ENCODE measurements at places on chromosomes 5 and 9. TPM values are rescaled to one million over a fixed set of nuclear protein-coding genes. Genes with fewer than 3 reads are reported as not detected.

DNA sequence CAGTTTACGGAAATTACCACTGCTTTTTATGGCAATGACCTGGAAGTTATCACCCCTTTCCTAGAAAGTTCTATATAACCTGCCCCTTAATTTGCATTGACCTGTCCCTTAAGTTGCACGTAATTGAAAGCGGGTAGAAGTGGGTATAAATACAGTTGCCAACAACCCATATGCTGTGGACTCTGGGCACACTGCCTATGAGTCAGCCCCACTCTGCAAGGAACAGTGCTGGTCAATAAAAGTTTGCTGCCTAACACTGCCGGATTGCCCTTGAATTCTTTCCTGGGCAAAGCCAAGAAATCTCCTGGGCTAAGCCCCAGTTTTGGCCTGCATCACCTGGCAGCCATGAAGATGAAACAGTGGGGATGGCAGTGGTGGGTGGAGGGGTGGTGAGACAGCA is 23.9 kb upstream of the CLPTM1L start:
- no peak for DNase-seq

GRCh38 chr9:136180586-136180985 is 24.3 kb downstream of the LHX3 start:
- DNase-seq = no peak

DNA sequence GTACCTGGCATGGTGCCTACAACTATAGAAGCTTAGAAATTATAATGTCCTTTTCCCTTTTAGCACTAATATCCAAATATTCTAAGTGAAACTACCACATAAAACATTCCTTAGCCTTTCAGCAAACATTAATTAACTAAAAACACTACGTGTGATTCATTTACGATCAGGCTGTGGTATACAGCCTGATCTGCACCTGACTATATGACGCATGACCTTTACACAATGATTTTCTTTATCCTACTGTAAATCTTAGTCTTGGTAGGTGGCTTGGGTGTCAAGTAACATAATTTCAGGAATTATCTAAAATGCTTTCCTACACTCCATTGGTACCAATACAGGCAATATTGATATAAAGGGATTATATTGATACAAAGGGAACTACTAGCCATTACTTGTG is 686.7 kb downstream of the DTWD2 start:
- DNase-seq = no peak

- DNase-seq = no peak
These were observed 410.9 kb downstream of the PLK2 start for GRCh38 chr5:58048954-58049353.

The BAAT gene
- not detected for total RNA-seq

GRCh38 chr9:130259044-130259443 is 6.5 kb upstream of the HMCN2 start:
- no peak for DNase-seq

GRCh38 chr5:96094904-96095303 is 133.3 kb upstream of the ELL2 start:
- no peak for DNase-seq

- DNase-seq = no peak
These were observed 626.6 kb upstream of the SGCD start for GRCh38 chr5:155700333-155700732.

The GMCL2 gene
- total RNA-seq = not detected

- DNase-seq = no peak
These were observed 492.6 kb upstream of the BRINP1 start for GRCh38 chr9:119861842-119862241.

DNA sequence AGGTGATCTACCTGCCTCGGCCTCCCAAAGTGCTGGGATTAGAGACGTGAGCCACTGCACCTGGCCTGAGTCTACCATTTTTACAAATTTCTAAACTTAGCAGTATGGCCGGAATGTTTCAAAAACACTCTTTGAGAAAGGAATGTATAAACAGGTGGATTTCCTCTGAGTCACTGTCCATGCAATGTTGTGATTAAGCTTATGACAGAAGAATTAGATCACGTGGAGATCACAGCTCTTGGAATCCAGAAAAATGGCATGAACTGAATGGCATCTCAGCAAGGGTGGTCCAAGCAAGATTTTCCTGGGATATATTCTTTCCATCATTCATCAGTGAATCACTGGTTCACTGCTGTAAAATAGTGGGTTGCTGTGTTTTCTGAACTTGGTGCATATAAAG is 865.0 kb downstream of the PTPRD start:
- DNase-seq = peak; percentile 44

The CATSPER3 gene
- not detected for total RNA-seq

The CCDC180 gene
- 3.4 TPM for total RNA-seq

DNA sequence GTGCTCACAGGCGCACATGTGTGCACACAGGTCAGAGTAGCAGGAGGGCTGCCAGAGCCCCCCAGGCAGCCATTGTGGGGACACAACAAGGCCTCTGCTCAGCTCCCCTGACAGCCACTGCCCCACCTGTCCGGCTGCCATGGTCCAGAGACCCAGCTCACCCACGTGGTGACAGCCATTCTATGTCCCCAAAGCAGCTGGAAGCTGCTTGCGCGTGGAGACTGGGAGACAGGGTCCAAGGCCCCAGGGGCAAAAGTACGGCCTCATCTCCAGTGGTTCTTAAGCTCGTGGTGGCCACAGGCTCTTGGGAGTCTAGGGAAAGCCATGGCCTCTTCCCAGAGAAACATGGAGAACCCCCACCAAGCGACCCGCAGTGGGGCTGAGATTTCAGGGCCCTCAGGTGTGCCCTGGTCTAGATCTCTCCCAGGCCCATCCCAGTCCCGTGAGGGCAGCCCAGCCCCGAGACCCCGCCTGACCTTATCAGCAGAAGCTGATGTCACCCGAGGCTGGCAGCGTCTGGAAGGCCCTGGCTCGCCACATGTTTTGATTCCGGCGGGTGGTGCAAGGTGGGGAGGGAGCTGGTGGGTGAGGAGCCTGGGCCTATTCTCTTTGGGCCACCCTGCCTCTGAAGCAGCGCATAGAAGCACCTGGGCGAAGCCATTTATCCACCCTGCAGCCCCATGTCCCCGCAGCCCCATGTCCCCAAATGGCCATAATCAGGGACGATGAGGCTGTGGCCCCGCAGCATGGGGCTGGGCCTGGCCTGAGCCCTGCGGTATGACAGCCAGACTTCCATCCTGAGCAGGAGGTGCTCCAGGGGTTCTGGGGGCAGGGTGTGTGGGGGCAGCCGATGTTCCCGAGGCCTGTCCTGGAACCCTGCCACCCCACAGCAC is 31.7 kb downstream of the GLT6D1 start:
- DNase-seq = no peak

DNA sequence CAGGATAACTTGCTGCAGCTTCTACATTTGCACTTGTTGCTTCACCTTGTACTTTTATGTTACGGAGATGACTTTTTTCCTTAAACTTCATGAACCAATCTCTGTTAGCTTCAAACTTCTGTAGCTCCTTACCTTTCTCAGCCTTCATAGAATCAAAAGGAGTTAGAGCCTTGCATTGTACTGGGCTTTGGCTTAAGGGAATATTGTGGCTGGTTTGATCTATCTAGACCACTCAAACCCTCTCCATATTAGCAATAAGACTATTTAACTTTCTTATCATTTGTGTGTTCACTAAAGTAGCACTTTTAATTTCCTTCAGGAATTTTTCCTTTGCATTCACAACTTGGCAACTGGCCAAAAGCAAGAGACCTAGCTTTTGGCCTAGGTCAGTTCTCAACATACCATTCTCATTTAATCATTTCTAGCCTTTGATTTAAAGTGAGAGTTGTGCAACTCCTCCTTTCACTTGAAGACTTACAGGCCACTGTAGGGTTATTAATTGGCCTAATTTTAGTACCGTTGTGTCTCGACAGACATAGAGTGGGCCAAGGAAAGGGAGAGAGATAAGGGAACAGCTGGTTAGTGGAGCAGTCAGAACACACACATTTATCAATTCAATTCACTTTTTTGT is 63.7 kb downstream of the SHOC1 start:
- DNase-seq = peak; percentile 42

- no peak for DNase-seq
These were observed 731.5 kb downstream of the TLE1 start for GRCh38 chr9:80957801-80958200.

DNA sequence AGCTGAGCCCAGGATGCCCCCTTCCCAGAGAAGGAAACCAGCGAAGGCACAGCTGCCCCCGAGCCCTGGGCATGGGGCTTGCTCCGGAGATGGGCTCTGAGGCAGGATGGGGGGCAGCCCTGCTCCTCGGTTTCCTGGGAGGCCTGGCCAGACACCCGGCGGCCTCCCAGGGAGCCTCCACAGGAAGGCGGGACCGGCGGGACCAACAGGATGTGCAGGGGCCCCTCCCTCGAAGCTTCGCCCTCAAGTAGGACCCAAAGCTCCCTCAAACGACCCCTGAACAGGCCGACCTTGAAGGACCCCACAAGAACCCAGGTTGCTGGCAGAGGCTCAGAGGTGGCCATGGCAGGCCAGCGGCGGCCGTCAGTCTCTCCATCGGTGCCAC is 11.7 kb downstream of the EXD3 start:
- no peak for DNase-seq

- DNase-seq = no peak
These were observed 51.1 kb downstream of the MPDZ start for GRCh38 chr9:13228431-13228830.

DNA sequence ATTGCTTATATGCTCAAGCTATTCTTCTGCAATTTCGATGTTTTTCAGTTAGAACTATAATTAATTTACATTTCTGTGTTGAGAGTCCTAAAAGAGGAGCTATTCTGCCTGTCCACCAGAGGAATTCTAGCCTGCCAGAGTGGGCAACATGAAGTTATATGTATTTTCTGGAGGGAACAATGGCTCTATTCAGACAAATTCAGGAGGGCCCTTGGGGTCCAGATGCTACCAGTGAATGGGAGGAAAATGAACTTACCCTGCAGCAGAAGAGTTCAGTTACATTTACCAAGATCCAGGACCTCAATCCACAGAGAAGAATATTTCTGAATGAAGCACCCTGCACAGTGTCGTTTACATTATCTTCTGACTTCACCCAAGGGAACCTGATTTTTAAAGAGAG is 80.7 kb downstream of the ITGA1 start:
- DNase-seq = no peak

DNA sequence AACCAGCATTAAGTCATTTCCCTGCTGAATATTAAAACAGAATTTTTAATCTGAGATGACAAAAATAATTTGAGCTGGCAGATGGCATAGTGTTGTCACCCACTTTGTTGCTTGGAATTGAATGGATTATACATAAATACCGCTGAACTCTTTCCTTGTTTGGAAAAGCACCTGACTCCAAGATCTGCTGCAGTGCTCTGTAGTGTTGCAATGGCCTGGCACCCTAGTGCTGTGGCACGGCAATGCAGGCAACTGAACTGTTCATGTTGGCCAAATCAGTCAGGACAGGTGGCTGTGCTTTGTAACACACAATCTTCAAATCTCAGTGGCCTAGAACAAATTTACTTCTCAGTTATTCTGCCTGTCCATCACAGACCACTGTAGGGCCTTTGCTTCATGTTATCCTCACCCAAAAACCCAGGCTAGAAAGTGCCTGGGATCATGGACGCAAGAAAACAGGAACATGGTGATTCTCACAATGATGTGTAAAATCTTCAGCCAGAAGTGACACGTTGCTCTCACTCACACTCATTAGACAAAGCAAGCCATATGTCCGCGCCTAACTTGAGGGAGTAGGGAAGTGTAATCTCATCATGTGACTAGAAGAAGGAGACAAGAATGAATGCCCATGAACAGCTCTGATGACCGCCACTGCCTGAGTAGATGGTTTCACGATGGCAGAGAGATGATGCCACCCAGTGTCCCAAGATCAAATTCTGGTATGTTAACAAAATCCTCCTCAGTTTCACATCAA is 191.9 kb upstream of the PUM3 start:
- no peak for DNase-seq

The TERT gene
- not detected for total RNA-seq

- DNase-seq = no peak
These were observed 17.5 kb upstream of the TGFBR1 start for GRCh38 chr9:99087462-99087861.

GRCh38 chr9:113659740-113660139 is 196.2 kb downstream of the RGS3 start:
- DNase-seq = no peak

DNA sequence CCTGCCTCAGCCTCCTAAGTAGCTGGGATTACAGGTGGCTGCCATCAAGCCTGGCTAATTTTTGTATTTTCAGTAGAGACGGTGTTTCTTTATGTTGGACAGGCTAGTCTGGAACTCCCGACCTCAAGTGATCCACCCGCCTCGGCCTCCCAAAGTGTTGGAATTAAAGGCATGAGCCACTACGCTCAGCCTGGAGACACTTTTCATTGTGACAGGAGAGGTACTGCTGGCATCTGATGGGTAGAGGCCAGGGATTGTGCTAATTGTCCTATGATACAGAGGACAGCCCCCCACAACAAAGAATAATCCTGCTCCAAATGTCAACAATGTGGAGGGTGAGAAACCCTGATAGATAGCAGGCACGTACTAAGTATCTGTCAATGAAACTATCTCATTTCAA is 91.3 kb upstream of the SLC25A48 start:
- DNase-seq = no peak

DNA sequence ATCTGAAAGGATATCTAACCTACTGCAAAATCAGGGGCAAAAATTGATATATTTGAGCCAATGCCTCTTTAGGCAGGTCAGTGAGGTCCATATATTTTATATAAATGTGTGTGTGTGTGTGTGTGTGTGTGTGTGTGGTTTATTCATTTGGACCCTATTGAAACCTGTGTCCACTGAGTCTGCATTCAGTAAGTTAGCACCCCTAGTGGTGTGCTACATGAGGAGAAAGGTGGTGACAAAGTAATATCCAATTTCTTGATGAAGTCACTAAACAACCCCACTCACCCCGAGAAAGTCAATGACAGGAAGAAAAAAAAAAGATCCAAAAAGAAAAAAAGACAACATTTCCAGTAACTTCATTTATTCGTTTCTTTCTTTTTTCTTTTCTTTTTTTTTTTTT is 4.1 kb downstream of the FBXW11 start:
- no peak for DNase-seq

GRCh38 chr5:132291026-132291425 is 3.2 kb upstream of the SLC22A4 start:
- DNase-seq = no peak

DNA sequence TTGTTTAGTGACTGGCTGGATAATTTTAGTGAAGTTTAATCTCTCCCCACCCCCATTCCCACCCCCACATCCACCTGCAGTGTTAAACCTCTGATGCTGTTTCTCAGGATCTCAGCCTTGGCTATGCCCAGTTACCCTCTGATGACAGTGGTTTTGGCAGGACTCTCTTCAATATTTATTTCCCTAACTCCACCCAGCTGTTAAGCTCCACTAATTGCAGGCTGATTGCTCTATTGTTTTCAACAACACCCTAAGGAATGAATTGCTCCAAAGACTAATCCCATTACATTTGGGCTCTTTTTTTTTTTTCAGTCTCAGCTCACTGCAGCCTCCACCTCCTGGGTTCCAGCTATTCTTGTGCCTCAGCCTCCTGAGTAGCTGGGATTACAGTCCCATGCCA is 46.3 kb downstream of the PHAX start:
- DNase-seq = no peak

- DNase-seq = no peak
These were observed 286.4 kb upstream of the CDH12 start for GRCh38 chr5:23139338-23140171.

- DNase-seq = no peak
These were observed 133.2 kb downstream of the MCTP1 start for GRCh38 chr5:95151694-95152093.

The SLC36A3 gene
- total RNA-seq = not detected
